Panc1 (cell line): ENCODE measurements at places on chromosomes 7 and 10.
A peak's percentile ranks its signal among the peaks of the same experiment; 100 is the strongest.

GRCh38 chr7:99679400-99680191 is at the start of gene CYP3A5:
Gene CYP3A5, minus strand, starts transcription at chr7:99679996. Its CDS starts 100 bp downstream, at chr7:99679896.
- DNase-seq: no peak

DNA sequence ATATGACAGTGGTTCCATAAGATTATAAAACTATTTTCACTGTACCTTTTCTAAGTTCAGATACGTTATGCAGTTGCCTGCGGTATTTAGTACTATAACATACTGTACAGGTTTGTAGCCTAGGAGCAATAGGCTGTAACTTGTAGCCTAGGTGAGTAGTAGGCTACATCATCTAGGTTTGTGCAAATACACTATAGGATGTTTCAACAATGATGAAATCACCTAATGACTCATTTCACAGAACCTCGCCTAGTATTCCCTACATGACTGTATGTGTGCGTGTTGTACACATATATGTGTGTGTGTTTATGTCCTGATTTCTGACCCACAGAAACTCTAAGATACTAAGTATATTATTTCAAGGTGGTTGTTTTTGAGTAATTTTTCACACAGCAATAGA is 139.0 kb downstream of the HERPUD2 start:
- peak; percentile 20 for DNase-seq

GRCh38 chr7:134435161-134435920 is 23.6 kb downstream of the AKR1B1 start:
- DNase-seq: no peak

DNA sequence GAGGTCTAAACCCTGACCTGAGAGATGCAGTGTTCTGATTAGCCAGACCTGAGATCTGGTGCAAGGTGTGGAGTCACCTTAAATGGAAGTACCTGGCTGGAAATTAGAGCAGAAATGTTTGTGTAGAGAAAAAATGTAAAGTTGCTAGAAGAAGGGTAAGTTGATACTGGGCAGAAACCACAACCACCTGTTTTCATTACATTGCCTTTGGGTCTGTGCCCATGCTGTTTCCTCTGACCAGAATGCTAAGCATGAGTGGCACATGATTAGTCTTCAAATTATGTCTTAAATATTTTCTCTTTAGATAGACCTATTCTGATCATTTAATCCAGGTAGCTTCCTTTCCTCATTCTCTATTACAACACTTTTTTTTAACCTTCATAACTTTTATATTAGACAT is 69.0 kb downstream of the CASD1 start:
- DNase-seq: no peak

- DNase-seq: peak; percentile 78
Measured at GRCh38 chr7:80699045-80699638, 60.7 kb downstream of the CD36 start.

- no peak for DNase-seq
Measured at GRCh38 chr7:158024881-158025280, 562.7 kb downstream of the PTPRN2 start.

DNA sequence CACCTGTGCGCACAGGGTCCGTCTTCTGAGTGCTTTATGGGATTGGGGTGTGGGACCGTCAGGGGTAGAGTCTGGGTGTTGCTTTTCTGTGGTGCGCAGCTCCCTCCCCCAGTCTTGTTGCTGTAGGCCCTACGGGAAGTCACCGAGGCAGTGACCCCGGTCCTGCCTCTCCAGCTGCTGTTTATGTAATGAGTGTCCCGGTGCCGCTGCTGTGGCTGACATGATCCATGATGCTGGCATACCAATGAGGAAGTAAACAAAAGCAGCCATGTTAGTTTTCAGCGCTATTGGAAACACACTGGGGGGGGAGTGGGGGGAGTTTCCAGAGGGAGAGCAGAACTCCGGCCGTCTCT is 1.1 kb downstream of the TRIM8 start:
- peak; percentile 43 for DNase-seq

DNA sequence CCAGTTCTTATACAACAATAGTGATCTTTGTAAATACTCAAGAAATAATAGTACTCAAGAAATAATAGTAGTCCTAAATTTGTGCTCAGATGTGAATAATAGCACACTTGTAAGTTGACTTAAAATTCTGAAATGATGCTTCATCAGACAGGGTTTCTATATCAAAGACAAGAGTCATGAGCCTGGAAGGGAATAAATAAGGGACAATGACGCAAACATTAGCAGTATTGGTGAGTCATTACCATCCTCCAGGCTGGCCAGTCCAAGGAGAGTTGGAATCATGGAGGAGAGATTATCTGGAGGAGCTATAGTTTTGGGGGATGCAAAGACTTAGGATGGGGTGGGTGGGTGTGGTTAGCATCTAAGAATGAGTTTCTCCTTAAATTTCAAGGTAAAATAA is 6.1 kb upstream of the SH3PXD2A start:
- no peak for DNase-seq

DNA sequence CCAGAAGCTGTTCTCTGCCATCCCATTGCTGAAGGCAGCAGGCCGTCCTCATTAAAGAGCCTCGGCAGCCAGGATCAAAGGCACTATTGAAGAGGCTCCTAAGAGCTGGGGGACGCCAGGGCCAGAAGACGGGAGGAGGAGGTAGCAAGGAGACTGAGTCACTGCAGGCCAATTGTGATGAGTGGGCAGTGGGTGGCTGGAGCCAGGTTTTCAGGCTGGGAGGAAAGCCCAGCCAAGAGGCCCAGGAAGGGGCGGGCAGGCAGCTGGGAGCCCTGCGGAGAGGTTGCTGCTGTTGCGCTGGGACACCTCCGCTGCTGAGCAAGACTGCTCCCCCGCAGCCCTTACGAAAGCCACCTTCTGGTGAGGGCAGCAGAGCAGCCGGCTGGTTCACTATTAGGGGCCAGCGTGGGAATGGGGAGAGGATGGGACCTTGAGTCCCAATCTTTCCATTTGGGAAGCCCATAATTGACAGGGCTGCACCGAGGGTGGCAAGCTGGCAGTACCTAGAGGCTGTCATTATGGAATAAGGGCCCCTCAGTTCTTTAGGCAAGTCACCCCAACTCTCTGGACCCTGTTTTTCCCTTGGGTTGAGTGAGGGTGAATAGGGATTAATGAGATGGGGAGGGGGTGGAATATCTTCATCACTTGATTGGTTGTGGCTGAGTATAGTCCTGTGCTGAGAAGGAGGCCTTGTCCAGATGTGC is 48.4 kb downstream of the UNC5B start:
- DNase-seq: no peak

DNA sequence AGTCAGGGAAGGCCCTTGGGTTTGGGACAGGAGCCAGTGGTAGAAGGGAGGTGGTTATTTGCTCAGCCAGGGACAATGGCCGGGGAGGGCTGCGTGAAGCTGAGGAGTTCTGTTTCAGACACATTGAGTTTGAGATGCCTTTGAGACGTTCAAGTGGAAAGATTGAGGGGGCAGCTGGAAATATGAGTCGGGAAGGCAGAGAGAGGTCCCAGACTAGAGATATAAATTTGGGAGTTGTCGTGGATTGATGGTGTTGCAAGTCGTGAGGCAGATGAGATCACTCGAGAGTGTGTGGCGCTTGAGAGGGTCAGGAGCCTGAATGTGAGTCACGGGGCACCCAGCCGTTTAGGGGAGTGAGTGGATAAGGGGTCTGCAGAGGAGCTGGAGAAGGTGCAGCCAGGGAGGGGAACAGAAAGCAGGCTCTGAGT is 73.3 kb downstream of the ZMIZ1 start:
- no peak for DNase-seq

- no peak for DNase-seq
Measured at GRCh38 chr7:16421333-16422102, at the start of gene CRPPA. Gene CRPPA, minus strand, starts transcription at chr7:16421538. Its CDS starts 216 bp downstream, at chr7:16421322.

- peak; percentile 95 for DNase-seq
Measured at GRCh38 chr7:116443101-116443523, 56.4 kb upstream of the CAV2 start.
